ENCODE measurements at places on chromosomes 16 and 17.

DNA sequence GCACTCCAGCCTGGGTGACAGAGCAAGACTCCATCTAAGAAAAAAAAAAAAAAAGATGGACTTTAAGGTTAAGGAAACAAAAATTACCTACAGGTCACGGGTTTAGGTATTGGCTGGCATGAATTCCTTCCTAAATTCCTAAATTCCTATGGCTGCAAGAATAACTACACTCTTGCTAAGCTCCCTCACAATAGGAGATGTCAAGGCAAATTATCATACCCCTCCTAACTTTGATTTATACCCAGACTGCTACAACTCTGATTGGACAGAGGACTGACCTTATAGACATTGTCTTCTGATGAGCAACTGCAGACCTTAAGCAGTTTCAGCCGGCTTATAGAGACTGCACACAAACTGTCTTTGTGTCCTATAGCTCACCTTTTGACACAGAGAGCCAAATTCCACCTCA, 25.1 kb upstream of the TMC7 start:
- DNase-seq: no peak

DNA sequence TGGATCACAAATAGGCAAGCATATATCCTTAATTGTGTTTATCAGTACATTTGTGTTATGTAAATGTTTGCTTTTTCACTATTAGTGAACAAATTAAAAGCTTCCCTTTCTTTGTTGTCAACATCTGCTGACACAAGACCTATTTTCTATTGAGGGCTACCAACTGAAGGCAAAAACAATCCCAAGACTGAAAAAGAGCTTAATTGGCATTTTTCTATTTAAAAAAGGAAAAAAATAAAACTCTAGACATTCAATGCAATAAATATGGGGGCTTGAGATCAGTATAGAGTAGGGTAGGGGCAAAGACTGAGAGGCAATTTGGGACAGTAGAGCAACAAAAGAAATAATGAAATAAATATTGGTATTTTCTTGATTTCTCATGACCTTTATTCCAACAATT, 24.2 kb downstream of the OMG start:
- no peak for DNase-seq

- DNase-seq: no peak
These were observed 23.9 kb downstream of the SLC39A11 start for GRCh38 chr17:73068322-73069153.

DNA sequence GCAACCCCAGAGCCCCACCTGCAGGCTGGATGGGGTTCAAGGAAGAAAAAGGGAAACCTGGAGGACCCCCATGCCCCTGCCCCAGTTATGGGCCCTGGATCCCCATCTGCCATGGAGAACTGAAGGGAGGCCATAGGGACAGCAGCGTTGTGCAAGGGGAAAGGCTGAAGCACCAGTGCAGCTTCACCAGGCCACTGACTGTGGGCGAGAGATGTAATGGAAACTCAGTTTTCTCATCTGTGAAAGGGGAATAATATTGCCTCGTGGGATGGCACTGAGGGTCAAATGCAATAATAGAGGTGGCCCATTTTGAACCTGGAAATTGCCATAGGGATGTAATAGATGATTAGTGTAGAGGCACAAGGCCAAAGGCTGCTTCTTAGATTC, 9.9 kb upstream of the TSPOAP1 start:
- no peak for DNase-seq

DNA sequence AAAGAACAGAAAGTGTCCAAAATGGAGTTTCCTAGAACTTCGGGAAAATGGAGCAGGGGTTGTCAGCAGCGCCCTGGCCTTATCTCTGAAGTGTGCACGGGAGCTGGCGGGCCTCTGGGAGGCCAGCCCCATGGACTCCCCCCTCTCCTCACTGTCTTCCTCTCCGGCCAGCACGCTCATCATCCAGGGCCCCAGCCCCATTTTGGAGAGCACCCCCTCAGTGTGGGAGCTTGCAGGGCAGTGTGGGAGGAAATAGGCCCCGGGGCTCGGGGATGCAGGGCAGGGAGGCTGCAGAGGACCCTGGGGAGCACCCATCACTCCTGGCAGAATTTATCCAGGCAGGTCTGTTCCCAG, 4.9 kb upstream of the PABPN1L start:
- DNase-seq: no peak

- peak; percentile 96 for DNase-seq
These were observed 3.3 kb upstream of the NHERF2 start for GRCh38 chr16:2023092-2024031.

- DNase-seq: no peak
These were observed 114.9 kb upstream of the CDH5 start for GRCh38 chr16:66251476-66252160.

DNA sequence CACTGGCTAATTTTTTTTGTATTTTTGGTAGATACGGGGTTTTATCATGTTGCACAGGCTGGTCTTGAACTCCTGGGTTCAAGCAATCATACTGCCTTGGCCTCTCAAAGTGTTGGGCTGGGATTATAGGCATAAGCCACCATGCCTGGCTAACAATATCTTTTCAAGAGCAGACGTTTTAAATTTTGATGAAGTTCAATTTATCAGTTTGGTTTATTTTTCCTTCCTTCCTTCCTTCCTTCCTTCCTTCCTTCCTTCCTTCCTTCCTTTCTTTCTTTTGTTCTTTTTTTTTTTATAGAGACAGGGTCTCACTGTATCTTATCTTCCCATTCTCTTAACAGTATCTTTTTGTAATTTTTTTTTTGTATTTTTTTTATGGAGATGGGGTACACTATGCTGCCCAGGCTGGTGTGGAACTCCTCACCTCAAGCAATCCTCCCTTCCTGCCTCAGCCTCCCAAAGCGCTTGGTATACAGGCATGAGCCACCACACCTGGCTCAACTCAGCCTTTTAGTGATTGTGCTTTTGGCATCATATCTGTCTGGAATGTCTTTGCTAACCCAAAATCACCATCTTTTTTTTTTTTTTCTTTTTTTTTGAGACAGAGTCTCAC, 13.6 kb upstream of the GIP start:
- no peak for DNase-seq

DNA sequence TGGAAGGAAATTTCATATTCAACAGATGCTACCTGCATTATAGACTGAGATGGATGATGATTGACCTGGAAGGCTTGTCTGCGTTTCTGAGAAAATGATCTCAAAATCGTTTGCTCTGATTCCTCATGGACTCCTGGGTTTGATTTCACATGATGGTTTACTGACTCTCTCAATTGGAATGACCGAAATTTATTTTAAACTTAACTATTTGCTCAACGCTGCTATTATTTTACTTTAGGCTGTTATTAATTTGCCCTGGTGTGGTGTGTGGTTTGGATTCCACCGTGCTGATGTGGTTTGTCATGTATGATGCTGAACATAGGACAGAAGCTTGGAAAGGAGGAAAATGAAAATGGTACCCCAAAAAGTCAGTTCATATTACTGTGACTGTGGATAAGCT, 37.3 kb upstream of the ELAC2 start:
- no peak for DNase-seq

- no peak for DNase-seq
These were observed 2.1 kb upstream of the SMIM22 start for GRCh38 chr16:4792951-4793513.

DNA sequence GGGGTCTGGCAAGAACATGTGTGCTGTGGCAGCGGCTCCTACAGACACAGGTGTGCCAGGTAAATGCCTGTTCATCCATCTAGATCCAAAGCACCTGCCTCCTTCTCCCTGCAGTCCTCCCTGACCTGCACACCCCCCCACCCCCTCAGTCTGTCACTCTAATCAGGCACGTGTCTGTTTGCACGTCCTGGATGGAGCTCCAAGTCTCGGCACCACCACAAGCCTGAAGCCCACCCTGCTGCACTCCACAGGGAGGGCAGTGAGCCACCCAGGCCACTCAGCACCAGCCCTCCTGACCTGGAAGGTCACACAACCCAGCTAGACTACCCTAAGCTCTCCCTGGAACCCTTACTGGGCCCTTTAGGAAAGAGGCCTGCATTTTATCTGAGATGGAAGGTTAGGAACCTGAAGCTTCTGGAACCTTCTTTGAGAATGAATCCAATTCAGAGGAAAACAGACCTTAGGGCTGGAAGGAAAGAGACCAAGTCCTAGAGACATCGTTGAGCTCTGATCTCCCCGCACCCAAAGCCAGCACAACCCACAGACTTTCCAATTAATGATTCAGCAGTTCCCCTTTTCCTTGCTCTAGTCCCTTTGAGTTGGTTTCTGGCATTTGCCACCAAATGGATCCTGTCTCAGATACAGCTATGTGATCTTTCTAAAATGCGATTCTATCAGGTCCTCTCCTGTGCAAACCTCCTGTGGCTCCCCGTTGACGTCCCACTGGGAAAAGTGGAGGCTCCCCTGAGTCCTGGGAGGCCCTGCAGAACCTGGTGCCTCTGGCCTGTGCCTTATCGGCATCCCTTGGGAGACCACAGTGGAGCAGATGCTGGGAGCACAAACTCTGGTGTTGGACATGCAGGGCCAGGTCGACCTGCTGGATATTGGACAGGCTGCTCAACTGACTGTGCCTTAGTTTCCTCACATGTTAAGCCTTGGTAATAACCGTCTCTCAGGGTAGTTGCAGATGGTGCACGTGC, 67.9 kb downstream of the PRMT7 start:
- DNase-seq: no peak

- DNase-seq: no peak
These were observed 16.5 kb upstream of the SOX9 start for GRCh38 chr17:72104164-72104862.

- no peak for DNase-seq
These were observed 17.0 kb downstream of the MYL4 start for GRCh38 chr17:47225911-47226688.

GRCh38 chr16:75195811-75196790, 10.9 kb downstream of the CTRB2 start:
- DNase-seq: no peak

GRCh38 chr17:43398724-43399595, at the start of gene ARL4D:
Gene ARL4D (plus strand): TSS chr17:43398993. CDS start chr17:43399733, 740 bp downstream.
- DNase-seq: peak; percentile 78

DNA sequence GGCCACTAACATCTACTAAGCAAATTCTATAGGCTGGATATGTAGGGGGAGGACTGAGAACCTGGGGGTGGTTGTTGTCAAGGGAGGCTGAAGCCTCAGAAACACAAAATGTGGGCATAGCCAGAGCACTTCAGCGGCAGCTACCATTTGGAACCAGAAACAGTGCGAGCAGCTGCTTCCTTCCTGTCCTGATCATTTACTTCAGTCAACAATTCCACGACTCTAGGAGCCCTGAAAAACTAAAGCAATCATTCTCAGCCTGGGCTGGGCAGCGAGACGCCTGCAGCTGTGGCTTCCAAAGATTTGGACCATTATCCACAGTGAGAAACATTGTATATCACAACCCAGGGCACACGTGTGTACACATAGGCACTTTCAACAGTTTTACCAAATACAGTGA, 93.9 kb upstream of the WSCD1 start:
- no peak for DNase-seq

GRCh38 chr16:29116980-29117379, 132.1 kb downstream of the LAT start:
- DNase-seq: no peak

- no peak for DNase-seq
These were observed 2.0 kb upstream of the GRIN2C start for GRCh38 chr17:74861662-74862107.

DNA sequence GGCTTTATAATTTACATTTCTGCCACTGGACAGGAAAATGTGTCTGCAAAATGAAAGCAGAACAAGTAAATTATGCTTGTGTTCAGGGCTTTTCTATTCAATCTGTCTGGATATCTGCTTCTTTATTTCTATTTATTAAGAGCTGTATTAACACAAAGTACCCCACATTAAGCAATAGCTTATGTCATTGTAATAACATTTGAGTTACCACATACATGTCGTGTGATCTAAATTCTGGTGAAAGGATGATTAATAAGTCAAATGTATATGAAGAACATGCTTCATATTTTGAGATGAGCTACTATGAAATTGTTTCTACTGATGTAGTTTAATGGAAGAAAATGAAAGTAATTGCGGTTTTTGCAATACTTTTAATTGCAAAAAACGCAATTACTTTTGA, 238.2 kb downstream of the KCNJ2 start:
- DNase-seq: no peak

DNA sequence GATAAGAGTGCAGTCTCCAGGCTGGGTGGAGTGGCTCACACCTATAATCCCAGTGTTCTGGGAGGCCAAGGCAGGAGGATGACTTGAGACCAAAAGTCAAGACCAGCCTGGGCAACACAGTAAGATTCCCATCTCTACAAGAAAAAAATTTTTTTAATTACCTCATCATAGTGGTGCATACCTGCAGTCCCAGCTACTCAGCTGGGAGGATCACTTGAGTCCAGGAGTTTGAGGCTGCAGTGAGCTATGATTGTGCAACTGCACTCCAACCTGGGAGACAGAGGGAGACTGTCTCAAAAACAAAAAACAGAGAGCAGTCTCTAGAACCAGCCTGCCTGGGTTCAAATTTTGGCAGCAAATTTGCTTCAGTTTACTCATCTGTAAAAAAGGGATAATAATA, 45.2 kb downstream of the WDR59 start:
- DNase-seq: no peak

DNA sequence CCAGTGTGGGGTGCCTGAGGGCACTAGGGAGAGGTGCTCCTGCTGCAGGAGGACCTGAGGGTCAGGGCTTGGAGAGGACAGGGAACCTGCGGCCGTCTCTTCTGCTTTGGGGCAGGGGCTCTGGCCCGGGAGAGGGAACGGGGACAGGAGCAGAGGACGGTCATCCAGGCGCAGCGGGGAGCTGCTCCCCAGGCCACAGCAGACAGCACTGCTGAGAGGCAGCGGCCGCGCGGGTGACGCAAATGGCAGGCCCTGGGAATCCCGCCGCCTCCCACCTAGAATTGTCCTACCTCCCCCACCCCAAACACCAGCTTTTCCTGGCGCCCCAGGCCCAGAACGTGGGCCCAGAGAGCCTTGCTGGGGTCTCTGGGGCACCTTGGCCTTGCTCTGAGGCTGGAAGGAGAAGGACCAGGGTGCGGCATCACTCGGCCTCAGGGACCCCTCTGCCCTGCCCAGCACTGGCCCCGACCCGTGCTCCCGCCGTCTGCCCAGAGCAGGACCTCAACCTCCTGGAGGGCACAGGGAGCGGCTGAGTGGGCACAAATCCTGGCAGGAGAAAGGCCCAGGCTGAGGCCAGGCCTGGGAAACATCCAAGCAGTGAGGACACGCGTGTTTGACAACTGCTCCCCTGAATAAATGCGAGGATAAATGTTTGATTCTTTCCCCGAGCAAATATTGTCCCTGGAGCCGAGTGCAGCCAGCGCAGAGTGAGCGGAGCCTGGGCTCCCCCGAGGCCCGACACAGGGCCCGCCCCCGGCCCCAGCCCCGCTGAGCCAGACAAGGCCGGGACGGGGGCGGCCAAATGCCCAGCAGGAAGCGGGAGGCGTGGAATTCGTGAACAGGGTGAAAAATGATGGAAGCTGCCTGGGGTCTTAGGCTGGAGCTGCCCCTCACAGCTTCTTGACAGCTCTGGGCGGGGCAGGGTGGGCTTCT, 8.5 kb downstream of the SSTR5 start:
- DNase-seq: no peak

DNA sequence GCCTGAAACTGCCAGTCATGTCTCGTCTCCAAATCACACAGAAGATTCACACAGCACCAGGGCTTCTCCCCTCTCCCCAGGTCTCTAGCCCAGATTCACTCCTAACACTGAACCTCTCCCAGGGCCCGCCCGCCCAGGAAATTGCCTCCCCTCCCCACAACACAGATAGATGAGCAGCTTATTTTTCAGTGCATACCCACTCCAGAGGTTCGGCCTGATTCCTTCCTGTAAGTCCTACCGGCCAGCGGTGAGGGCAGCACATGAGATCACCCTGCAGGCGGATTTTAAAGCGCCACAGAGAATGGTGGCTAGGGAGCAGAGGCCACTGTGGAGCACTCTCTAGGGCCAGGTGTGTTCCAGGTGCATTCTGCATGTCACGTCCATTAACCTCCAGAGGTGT, 301.8 kb downstream of the IRF8 start:
- no peak for DNase-seq

- DNase-seq: no peak
These were observed 52.0 kb upstream of the LHX1 start for GRCh38 chr17:36885153-36885735.

All from effector memory CD8-positive, alpha-beta T cell (primary cell).